CD4-positive, alpha-beta T cell (primary cell): ENCODE measurements at places on chromosomes 6 and 20. TPM values are rescaled to one million over a fixed set of nuclear protein-coding genes. Genes with fewer than 3 reads are reported as not detected.

POU5F1 gene
- total RNA-seq: not detected

HLA-DOB gene
- 3.2 TPM for total RNA-seq

AGPAT4 gene
- 2.8 TPM for total RNA-seq

SLC26A8 gene
- total RNA-seq: not detected
